NCI-H2081 treated with DMSO at 0.1 percent for 48 hours (cell line): ENCODE measurements at places on chromosomes 3 and 15.

DNA sequence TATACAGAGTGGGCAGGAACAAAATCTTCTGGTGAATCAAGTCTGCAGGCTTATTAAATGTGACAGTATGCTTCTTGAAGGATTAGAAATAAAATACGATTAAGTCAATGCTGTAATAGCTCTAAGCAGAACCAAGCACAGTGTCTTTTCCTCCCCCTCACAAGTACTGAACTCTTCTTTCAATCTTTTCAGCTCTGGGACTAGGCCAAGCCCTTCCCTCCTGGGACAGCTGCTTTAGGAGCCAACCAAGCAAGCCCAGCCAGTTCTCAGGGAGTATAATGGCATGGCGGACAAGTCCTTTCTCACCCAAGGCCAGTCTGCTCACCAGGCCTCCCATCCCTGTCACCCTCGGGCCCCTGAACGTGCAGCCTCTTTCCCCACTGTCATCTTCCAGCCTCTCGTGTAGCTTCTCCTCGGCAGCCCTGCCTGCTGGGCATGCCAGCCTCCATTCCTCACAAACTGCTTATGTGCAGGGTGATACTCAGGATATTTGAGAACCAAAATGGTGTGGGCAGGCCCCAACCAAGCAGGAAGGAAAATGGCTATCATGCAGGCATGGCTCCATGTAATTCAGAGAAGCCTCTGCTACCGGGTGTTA lies 8.4 kb upstream of the PPP1R2 start:
- no peak for DNase-seq

DNA sequence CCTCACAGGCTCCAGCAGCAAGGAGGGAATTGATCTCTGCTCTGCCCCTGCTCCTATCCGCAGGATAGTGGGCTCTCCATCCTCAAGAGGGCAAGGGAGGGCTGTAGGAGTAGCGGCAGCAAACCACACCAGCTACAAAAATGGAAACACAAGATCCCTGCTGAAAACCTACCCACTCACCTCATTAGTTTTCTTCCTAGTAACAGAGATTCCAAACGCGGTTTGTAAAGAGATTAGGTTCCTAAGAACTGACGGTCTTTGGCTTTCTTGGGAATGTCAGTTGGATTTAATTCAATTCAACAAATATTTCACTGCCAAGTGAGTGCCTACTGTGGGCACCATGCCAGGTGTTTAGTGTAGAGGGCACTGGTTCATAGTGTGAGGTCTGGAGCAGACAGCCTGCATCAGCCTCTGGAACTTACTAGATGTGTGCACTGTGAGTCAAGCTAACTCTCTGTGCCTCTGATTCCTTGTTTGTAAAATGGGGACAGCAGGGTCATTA lies 84.7 kb downstream of the MRPL46 start:
- no peak for DNase-seq

GRCh38 chr3:39469945-39470344 lies 2.5 kb downstream of the MOBP start:
- DNase-seq = no peak

DNA sequence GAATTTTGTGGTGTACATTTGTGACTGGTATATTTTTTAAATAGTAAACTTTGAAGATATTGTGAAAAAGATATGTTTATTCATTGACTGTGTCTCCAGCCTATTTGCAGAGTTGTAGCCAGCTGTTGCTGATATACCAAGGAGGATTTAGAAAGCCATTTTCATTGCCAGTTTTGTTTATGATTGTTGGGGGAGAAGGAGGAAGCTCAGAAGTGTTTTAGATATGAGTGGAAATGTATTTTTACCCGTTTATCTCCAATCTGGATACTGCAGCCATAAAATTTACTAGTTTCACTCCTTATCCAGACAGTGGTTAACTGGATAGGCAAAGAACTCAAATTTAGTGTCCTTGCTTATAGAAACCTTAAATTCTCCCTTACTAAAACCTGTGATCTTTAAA lies 18.8 kb downstream of the ATP11B start:
- no peak for DNase-seq

- no peak for DNase-seq
These were observed 170.1 kb upstream of the GBE1 start for GRCh38 chr3:81931265-81932251.

DNA sequence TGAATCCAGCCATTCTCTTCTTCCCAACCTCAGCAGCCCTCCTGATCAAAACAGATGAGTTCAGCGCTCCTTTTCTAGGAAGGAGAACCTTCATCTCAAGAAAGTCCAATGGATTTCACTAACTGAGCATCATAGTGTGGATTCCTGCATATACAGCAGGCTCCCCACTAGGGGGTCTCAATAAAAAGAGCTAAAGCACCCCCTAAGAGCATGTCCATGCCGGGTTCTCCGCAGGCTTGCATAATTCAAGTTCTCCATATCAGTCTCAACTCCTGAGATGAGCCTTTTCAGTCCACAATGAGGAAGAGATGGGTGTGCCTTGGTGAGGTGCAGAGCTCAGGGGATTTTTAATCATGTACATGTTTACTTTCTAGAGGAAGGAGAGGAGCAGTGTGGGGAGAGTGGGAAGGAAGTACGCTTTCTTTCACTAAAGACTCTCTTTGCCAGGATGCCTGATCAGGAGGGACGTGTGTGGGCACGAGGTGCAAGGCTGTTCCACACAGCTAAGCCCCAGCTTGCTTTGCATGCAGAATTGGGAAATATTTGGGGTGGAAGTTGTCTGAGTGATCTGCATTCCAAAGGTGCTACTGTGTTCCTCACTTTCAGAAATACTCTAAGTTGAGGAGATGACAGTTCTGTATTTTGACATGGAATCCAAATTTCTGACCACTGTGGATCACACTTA lies 563.5 kb downstream of the OCA2 start:
- no peak for DNase-seq

GRCh38 chr3:151268267-151269235 lies 9.8 kb downstream of the P2RY14 start:
- no peak for DNase-seq

- DNase-seq = no peak
These were observed 6.3 kb downstream of the TBL1XR1 start for GRCh38 chr3:177190756-177191681.

DNA sequence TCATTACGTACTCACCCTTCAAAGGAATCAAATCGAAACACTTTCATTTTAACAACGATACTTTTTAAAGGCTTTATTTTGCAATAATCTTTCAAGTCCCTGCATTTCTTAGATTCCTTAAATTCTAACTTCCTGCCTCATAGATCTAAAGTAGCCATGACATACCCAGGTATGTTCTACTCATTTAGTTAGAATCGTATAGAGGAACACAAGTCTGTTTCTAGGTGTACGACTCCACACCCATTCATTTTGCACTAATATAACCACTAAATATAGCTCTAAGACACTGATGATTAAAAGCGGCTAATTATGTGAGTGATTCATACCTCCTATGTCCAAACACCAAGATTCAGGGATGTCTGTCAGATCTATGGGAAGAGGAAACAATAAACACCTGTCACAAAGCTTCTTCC lies 1.3 kb downstream of the ATP13A3 start:
- DNase-seq = no peak

GRCh38 chr3:117059067-117059955 lies 349.7 kb downstream of the TUSC7 start:
- DNase-seq = no peak

GRCh38 chr3:195070336-195070735 lies 200.6 kb downstream of the XXYLT1 start:
- DNase-seq = no peak

- DNase-seq = no peak
These were observed 23.8 kb downstream of the CXCR6 start for GRCh38 chr3:45966950-45967640.

DNA sequence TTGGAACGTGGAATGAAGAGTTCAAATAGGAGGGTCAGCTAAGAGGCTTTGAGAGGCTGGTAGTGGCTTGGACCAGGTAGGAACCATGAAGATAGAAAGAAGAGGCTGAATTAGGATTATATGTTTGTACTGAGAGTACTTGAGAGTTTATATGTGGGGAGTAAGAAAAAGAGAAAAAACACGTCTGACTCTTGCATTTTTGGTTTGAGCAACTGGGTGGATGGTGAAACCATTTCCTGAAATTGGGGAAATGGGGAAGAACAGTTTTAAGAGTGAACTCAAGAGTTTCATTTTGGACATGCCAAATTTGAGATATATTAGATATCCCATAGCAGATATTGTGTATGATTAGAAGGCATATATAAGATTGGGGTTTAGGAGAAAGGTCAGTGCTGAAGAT lies 92.9 kb upstream of the TNIK start:
- DNase-seq = no peak
